ENCODE measurements at places on chromosomes 2 and 18. TPM values are rescaled to one million over a fixed set of nuclear protein-coding genes. Genes with fewer than 3 reads are reported as not detected.

TPO gene
- 2.7 TPM for total RNA-seq

UNC80 gene
- total RNA-seq = not detected

RNF144A gene
- total RNA-seq = 8.2 TPM

RTKN gene
- 15.3 TPM for total RNA-seq

NEUROD1 gene
- not detected for total RNA-seq

DNA sequence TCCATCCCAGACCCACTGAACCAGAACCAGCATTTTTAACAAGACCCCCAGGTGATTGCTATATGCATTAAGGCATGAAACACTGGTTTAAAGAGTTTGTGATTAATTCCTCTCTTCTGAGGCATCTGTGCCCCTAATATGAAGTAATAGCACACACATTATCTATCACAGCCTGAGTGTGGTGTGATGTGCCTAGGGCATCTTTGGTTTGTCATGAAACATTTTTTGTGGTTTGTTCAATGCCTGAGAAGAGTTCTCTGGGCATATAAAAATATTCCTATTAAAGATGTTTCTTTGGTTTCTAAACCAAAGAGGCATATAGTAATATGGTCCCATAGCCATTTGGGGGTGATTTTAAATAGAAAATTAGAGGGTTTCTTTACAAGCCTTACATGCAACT lies 221.7 kb upstream of the SPOPL start:
- H3K4me1 ChIP-seq = no peaks in the 10 kb centered on the region
- no peak overlapping the region for H3K4me3 ChIP-seq
- H3K27me3 ChIP-seq = no peaks in the 10 kb centered on the region
- no peaks in the 10 kb centered on the region for H3K36me3 ChIP-seq
- H3K27ac ChIP-seq = no peak overlapping the region
- no peak for DNase-seq

- H3K36me3 ChIP-seq = no peaks in the 10 kb centered on the region
- no peaks in the 10 kb centered on the region for H3K27me3 ChIP-seq
- H3K4me3 ChIP-seq = no peak overlapping the region
These were observed 471.5 kb downstream of the PIK3C3 start for GRCh38 chr18:42426496-42427015.

DNA sequence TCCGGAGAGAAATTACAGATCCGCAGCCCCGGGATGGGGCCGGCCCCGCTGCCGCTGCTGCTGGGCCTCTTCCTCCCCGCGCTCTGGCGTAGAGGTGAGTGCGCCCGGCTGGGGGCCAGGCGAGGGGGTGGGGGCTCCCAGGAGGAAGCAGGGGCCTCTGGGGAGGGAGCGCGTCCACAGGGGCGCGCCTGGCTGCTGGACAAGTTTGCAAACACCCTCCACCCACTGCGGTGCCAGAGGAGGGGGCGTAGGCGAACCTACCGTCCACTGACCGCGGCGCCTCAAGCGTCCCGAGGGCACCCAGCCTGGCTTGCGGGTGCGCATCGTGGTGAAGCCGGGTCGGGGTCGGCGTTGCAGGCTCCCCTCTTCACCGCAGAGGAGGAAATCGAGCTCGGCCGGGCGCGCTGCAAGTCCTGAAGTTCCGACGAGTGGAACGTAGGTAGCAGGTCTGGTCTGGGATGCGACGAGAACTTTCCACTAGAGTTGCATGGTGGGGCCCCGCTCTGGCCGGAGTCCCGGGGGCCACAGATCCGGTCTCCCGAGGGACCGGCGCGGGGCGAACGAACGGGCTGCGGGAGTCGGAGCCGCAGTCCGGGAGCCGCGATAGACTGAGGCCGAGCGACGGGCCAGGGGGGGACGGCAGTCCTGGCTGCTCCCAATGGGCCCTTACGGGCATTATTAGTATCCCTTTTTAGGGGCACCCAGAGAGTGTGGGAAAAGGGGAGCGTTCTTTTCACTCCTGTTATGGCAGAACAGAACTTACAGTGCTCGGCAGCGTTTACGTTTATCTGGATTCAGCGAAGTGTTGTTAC lies 502 bp downstream of the MERTK start:
- H3K4me3 ChIP-seq = peak overlapping the region; percentile 79
- DNase-seq = no peak
- H3K27me3 ChIP-seq = no peaks in the 10 kb centered on the region
- no peaks in the 10 kb centered on the region for H3K36me3 ChIP-seq

DNA sequence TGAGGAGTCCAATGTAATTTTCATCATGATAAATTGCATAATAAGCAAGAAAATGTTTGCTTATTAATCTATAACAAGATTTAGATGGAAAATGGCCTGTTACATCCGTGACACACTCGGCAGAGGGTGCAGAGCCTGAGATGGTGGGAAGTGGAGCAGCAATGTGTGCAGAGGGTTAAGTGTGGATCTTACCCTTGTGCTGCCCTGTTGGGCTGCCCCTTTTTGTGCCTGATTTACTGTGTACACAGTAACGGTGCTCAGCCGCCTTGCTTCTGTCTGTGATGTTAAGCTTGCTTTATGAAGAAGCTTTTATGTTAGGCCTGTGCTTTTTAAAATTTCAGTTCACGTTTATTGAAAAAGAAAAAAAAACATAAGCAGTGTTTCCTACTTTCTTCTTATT lies 220.2 kb upstream of the BOD1L2 start:
- H3K4me1 ChIP-seq = no peaks in the 10 kb centered on the region
- no peak overlapping the region for H3K27ac ChIP-seq
- no peaks in the 10 kb centered on the region for H3K36me3 ChIP-seq
- H3K27me3 ChIP-seq = no peaks in the 10 kb centered on the region
- no peak overlapping the region for H3K4me3 ChIP-seq

DNA sequence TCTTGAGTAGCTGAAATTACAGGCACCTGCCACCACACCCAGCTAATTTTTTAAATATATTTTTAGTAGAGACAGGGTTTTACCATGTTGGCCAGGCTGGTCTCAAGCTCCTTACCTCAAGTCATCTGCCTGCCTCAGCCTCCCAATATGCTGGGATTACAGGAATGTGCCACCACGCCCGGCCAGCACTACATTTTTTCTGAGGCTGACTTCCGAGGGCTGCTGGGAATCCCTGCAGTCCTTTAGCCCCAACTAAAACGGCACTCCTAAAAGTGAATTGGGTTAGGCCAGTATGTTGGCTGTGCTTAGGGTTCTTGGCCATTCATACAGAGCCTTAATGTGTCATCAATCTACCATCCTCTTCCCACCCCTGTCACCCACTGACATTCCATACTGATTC lies 375.4 kb downstream of the DCC start:
- no peak overlapping the region for H3K27ac ChIP-seq
- no peak for DNase-seq
- no peaks in the 10 kb centered on the region for H3K4me1 ChIP-seq
- no peaks in the 10 kb centered on the region for H3K36me3 ChIP-seq
- H3K4me3 ChIP-seq = no peak overlapping the region
- H3K27me3 ChIP-seq = no peaks in the 10 kb centered on the region

DNA sequence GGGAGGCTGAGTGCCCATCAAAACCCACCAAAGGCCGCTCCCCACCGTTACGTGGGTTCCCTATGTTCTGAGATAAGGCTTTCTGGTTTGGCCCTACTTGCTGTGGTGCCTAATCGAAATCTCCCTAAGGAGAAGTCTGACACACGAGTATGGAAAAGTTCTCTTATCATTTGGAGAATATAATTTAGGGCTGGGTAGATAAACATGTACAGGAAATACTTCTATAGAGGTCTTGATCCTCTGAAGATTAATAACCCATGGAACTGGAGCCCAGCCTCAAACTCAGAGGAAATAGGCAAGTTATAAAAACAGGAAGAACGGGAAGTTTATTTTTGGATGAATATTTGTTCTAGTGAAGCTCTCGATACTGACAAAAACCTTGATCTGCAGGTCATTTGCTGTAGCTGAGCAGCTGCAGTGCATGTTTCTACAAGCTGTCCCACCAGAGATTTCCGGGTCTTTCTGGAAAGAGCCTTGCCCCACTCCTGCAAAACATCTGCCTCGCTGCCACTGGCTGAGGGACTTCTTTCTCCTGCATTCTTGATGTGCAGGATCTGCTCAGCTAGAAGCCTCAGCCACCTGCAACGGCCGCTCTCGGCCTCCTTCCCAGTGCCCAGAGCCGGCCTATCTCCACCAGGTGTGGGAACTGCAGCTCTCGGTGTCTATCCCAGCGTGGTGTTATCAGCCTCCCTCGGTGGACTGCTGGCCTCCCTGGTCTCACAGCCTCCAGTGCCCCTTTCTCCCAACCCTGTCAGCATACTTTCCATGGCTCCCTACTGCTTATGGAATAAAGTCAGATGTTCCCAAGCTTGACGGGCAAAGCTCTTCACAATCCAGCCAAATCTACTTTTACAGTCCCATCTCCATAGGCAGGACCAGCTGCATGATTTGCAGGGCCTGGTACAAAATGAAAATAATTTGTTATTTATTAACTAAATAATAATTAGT lies 48.6 kb downstream of the SPRED2 start:
- peak overlapping the region; percentile 69 for H3K27ac ChIP-seq
- no peaks in the 10 kb centered on the region for H3K36me3 ChIP-seq
- H3K4me3 ChIP-seq = no peak overlapping the region
- H3K4me1 ChIP-seq = no peaks in the 10 kb centered on the region

- H3K36me3 ChIP-seq = peaks cover 8% of the 10 kb centered on the region
- peaks cover 37% of the 10 kb centered on the region for H3K4me1 ChIP-seq
- peak overlapping the region; percentile 91 for H3K27ac ChIP-seq
- DNase-seq = no peak
- peak overlapping the region; percentile 46 for H3K4me3 ChIP-seq
These were observed 2.5 kb downstream of the CYP1B1 start for GRCh38 chr2:38073211-38074057.

GRCh38 chr2:239544918-239545465 lies 144.2 kb upstream of the HDAC4 start:
- no peaks in the 10 kb centered on the region for H3K27me3 ChIP-seq
- H3K4me1 ChIP-seq = no peaks in the 10 kb centered on the region
- no peak overlapping the region for H3K27ac ChIP-seq

DNA sequence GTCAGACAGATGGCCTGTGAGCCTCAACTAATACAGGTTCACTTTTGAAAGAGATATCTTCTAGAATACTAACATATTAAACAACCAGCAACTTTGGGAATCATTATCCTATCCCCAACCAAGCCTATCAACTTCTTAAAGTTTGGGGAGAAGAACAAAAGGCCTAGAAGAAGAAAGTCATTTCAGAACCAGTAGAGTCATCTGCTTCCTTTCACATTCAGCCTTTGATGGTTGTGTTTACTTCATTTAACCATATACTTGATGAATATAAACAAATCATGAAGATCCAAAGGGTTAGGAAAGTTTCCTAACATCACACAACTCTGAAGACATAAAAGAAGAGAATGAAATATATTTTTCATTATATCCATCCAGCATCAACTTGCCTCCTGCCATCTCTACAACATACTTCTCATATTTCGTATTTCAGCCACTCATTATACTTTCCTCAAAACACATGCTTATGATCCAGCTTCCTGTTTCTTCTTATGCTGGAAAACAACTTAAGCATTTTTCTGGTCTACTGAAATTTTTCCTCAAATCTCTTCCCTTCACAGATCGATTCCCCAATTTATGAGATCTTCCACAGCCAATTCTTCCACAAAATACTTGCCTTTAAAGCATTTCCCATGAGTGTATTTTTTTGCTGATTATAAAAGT lies 114.3 kb downstream of the CACNB4 start:
- no peaks in the 10 kb centered on the region for H3K27me3 ChIP-seq
- no peak overlapping the region for H3K4me3 ChIP-seq
- DNase-seq = no peak
- H3K27ac ChIP-seq = no peak overlapping the region

- no peaks in the 10 kb centered on the region for H3K27me3 ChIP-seq
- no peak overlapping the region for H3K27ac ChIP-seq
- no peak for DNase-seq
- H3K36me3 ChIP-seq = no peaks in the 10 kb centered on the region
These were observed 79.5 kb upstream of the KLF7 start for GRCh38 chr2:207244971-207245925.

GRCh38 chr2:189002079-189002478 lies 27.9 kb downstream of the COL3A1 start:
- H3K36me3 ChIP-seq = peaks cover 47% of the 10 kb centered on the region
- no peak overlapping the region for H3K4me3 ChIP-seq
- DNase-seq = no peak

DNA sequence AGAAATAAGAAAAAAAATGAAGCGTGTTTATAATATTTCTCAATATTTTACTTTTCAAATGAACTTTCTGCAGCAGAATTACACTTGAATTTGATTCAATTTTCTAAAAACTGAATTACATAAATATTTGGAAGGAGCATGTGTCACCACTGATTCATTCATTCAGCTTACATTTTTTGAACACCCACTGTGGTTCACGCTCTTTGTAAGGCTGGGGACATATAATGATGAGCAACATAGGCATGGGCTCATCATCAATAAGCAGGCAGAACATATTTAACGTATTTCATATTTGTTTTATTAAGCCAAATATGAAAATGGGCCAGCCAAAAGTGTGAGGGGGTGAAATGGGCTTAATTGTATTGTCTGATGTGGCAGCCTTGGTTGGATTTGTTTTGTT lies 209.1 kb downstream of the CTNNA2 start:
- no peak overlapping the region for H3K4me3 ChIP-seq
- no peak for DNase-seq
- H3K27ac ChIP-seq = no peak overlapping the region
- H3K27me3 ChIP-seq = no peaks in the 10 kb centered on the region

GRCh38 chr2:191386938-191387536 lies 141.8 kb downstream of the MYO1B start:
- DNase-seq = no peak
- peaks cover 6% of the 10 kb centered on the region for H3K36me3 ChIP-seq

- peak overlapping the region; percentile 94 for H3K27ac ChIP-seq
- H3K4me3 ChIP-seq = peak overlapping the region; percentile 83
- no peak for DNase-seq
- peaks cover 15% of the 10 kb centered on the region for H3K36me3 ChIP-seq
These were observed 781 bp downstream of the FARP2 start for GRCh38 chr2:241356871-241357260.

DNA sequence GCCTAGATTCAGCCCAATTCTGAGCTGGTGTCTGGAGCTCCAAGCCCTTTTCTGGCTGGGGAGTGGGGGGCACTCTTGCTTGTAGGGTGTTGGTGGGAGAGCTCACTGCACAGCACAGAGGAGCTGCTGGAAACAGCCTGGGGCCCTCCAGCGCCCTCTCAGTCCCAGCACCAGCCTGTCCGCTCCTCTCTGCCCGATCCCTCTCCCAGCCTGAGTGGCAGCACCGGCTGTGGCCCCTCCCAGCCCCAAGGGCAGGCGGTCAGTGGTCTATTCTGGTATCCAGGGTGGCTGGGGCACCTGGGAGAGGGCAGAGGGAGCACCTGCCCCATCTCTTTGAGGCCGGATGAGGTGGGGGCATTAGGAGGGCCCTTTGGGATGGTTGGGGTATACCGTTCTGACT lies 13.2 kb upstream of the DES start:
- H3K27me3 ChIP-seq = no peaks in the 10 kb centered on the region
- no peaks in the 10 kb centered on the region for H3K36me3 ChIP-seq
- H3K4me1 ChIP-seq = no peaks in the 10 kb centered on the region
- no peak for DNase-seq
- H3K4me3 ChIP-seq = no peak overlapping the region
- peak overlapping the region; percentile 92 for H3K27ac ChIP-seq

GRCh38 chr2:72973566-72974435 lies 56.5 kb downstream of the EMX1 start:
- H3K4me1 ChIP-seq = no peaks in the 10 kb centered on the region
- no peak overlapping the region for H3K4me3 ChIP-seq
- no peaks in the 10 kb centered on the region for H3K36me3 ChIP-seq

Measured in right atrium auricular region (tissue), 2 donors.